ENCODE measurements at places on chromosomes 7 and 10. TPM values are rescaled to one million over a fixed set of nuclear protein-coding genes. Genes with fewer than 3 reads are reported as not detected.
A peak's percentile ranks its signal among the peaks of the same experiment; 100 is the strongest.

GRCh38 chr10:83373671-83374070 is 765.6 kb upstream of the GHITM start:
- peak; percentile 1 for DNase-seq

The IQUB gene
- not detected for total RNA-seq

GRCh38 chr10:103839872-103840739 is 15.3 kb downstream of the SH3PXD2A start:
- no peak for DNase-seq

DNA sequence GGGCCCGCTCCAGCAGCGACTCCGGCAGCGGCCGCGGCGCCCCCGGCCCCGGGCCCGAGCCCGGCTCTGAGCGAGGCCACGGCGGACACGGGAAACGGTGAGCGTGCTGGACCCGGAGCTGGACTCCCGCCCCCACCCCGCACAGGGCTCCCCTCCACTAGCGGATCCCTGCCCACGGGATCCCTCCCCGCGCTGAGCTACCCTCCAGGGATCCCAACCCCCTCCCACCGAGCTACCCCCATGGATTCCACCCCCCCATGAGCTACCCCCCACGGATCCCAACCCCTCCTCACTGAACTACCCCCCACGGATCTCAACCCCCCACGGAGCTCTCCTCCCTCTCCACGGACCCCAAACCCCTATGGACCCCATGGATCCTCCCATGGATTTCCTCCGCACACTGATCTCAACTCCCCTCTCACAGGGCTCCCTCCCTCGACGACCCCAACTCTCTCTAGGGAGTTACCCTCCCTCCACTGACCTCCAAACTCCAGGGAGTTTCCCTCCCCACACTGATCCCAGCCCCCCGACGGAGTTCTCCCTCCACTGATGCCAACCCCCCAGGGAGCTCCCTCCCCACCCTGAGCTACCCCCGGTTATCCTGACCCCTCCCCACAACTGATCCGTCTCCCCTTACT is 20.6 kb upstream of the HSPB1 start:
- no peak for DNase-seq

The SPDYE1 gene
- not detected for total RNA-seq

The C7orf33 gene
- total RNA-seq = not detected

DNA sequence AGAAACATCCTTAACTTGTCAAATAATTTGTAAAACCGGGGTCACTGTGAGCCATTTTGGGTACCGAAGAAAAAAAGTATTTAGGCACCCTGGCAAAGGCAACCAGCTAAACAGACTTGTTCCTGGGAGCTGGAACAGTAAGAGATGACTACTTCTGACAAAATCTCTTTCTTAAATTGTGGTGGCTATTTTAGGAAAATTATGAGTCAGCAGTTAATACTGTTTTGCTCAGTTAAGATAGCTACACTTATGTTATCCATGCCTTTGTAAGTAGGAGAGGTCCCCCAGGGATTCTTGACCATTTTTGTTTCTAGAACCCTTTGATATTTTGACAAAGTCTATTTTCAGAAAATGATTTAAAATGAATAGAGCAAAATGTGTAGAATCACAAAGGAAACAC is 68.7 kb downstream of the TAX1BP1 start:
- peak; percentile 86 for DNase-seq

The ZP3 gene
- 4.5 TPM for total RNA-seq

DNA sequence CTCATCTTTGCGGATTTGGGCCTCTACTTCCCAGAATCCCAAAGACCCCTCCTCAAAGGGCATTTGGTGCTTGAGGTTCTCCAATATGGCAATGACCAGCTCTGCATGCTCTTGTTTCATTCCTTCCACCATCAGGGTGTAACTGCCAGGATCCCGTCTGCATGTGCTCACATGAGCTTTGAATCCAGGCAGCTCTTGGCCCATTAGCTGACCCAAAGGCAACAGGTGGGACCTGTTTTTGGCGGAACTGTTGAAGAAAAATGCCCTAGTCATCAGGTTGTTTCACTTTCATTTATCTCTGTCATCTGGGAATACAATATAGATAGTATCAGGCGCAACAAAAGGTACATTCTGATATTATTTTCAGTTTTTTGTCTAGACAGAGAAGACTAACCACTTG is 159.1 kb upstream of the TCF7L2 start:
- DNase-seq = no peak

- peak; percentile 58 for DNase-seq
These were observed 1.8 kb upstream of the PFKFB3 start for GRCh38 chr10:6200734-6201515.

DNA sequence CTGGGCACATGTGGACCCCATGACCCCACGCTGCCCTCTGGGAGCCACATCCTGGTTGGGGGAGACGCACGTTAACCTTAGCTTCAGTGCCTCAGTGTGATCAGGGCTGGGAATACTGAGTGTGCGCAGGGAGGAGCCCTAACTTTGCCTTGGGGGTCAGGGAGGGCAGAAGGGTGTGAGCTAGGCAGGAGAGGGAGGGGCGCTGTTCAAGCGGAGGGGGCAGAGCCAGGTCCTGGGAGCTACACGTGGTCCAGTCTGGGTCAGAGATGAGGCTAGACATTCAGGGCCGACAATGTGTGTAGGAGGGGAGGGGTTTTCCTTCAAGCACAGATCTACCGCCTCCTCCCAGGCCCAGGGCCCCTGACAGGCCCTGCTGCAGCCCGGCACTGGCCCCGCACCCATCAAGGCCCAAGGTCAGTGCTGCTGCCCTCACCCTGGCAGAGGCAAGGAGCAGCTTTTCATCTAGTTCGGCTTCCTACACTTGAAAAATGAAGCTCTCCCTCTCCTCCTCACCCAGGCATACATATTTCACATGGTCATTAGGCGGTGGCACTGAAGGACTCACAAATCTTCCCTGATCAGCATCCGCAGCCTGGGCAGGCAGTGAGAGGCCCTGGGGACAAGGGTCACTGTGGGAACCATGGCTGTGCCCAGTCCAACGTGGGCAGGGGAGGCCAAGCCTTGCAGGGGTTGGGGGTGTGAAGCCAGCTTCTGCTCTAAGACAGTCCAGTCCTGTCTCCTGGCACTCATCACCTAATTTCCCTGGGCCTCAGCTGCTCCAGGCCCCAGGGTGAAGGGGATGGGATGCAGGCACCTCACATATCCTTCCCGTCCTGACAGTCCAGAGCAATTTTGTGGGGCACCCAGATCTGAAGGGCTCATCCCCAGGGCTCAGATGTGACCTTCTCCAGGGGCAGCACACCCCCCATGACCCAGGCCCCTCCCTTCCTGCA is 47.3 kb downstream of the C10orf105 start:
- DNase-seq = no peak

DNA sequence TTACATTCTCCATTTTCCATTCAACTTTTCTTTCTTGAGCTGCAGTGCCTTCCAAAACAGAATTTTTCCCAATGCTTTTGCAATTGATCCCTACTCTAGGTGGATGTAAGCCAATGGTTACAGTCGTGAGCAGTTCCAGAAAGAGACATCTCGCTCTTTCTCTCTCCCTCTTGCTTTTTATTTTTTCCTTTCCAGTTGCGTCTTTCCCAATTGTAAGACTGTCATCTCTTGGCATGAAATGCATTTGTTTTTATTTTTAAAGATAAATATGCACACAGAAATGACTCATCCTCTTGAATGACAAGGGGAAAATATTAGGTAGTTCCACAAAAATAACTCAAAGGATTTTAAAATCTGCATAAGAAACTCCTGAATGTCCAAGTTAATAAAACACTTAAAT is 25.1 kb downstream of the GLI3 start:
- DNase-seq = no peak

The CYP2C19 gene
- not detected for total RNA-seq

DNA sequence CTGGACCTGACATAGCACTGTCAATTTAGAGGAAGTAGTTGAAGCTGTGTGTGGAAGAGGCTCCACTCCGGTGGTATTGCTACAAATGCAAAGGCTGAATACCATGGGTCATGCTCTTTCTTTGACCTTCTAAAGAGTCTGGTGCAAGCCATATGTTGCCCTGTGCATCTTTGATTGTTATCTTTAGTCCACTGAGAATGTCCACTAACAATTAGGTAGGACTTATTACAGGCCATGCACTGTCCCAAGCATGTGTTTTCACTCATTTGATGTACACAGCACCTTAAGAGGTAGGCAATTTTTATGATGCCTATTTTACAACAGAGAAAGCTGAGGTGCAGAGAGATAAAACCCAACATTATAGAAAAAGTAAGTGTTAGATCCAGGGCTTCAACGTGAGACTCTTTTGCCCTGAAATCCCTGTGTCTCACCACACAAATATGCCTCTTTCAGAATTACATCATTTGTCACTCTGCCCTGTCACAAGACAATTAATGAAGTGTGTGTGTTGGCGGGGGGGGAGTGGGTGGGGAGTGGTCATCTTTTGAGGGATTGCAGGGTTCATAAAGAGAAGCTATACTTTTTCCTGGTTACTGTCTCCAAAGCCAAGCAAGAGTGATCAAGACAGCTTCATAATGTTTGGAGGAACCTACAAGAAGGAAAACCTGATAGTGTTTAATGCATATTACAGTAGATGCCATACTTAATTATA is 637.6 kb upstream of the IGFBP3 start:
- peak; percentile 70 for DNase-seq

The MEOX2 gene
- not detected for total RNA-seq

DNA sequence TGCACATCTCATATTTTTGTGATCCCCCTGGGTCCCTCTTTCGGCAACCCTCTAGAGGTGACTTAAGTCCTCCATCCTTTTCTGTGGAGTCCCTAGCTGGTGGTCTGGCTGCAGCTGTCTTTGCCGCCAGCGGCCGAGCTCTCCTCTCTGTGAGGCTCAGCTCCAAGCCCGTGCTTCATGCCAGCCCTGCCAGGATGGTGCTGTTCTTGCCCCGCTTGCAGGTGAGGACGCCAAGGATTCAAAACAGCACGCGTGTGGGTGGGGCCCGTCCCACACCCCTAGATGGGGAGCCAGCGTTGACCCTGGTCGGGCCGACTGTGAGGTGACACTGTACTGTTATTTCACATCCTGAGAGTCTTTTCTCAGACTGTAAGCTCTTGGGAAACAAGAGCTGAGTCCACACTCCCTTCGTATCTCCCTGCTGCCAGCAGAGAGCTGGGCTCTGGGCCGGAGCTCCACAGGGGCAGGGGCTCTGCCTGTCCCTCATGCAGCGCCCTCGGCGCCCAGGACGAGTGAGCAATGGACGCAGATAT is 36.6 kb upstream of the GJD4 start:
- DNase-seq = no peak

- DNase-seq = peak; percentile 26
These were observed 48.4 kb upstream of the ARHGAP21 start for GRCh38 chr10:24771943-24772694.

- DNase-seq = peak; percentile 98
These were observed 31.6 kb downstream of the OGDH start for GRCh38 chr7:44637788-44638594.

DNA sequence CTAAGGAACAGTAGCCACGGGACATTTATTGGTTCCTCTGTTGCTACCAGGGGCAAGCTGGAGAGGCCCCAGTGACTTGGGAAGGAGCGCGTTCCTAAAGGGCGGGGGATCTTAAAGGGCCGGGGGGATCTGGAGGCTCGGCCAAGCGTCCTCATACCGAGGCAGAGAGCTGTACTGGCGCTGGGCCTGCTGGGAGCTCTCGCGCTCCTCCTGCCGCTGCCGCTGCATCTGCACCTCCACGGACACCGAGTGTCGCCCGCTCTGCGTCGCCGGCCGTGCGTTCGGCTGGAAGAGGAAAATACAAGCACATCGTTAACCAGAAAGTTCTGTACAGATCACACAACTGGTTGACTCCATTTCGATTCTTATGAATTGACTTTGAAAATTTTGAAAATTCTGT is 695.6 kb downstream of the PARD3 start:
- DNase-seq = no peak

GRCh38 chr7:129970816-129971215 is 18.1 kb upstream of the UBE2H start:
- no peak for DNase-seq

The HEPACAM2 gene
- total RNA-seq = not detected

The CALML3 gene
- total RNA-seq = not detected

The WNT16 gene
- 0.22 TPM for total RNA-seq

The FAM25C gene
- not detected for total RNA-seq

The AVPI1 gene
- 13.4 TPM for total RNA-seq

The MKI67 gene
- 12.2 TPM for total RNA-seq

The CPEB3 gene
- 1.1 TPM for total RNA-seq

DNA sequence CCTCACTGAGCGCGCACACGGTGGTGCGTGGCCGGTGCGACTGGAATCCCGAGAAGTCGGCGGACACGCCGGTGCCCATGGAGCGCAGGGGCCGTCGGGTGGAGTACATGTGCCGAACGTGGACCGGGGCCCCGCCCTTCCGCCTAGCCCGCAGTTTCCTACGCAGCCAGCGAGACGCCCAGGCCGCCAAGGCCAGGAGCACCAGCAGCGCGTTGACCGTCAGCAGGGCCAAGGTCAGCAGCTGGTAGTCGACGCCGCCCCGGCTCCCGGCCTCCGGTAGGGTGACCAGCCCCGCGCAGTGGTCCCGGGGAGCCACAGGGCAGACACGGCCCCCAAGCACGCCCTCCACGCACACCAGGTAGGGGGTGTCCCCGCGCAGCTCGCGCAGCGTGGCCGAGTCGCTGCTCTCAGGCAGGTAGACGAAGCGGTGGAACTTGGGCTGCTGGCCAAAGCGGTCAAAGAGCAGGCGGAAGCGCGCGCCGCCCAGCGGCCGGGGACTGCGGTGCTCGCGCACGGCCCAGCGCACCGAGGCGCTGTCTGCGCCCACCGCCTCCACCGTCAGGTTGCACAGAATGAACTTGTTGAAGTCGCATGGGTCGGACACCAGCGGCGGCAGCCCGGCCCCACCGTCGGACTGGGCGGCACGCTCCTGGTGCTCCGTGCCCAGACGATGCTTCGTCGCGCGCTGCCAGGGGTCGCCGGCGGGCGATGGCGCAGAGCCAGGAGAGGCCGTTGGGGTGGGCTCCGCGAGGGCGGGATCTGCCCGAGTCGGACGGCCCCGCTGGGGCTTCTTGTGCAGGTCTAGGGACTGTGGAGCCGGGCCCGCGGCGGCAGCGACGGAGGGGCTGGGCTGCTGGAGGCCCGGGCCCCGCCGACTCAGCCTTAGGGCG is 2.2 kb downstream of the TRIL start:
- DNase-seq = peak; percentile 66

- DNase-seq = no peak
These were observed 565.0 kb downstream of the REEP3 start for GRCh38 chr10:64086083-64086767.

The LRRD1 gene
- total RNA-seq = not detected

GRCh38 chr10:123129618-123130271 is 6.0 kb upstream of the HMX3 start:
- peak; percentile 29 for DNase-seq

GRCh38 chr7:10211016-10211415 is 762.7 kb upstream of the PHF14 start:
- DNase-seq = no peak

- no peak for DNase-seq
These were observed 43.2 kb upstream of the ACSL5 start for GRCh38 chr10:112330607-112331160.

The DOCK1 gene
- 45.6 TPM for total RNA-seq

The SLC26A3 gene
- not detected for total RNA-seq

Measured in GM23248 (cell line).